Fibroblast of gingiva (primary cell): ENCODE measurements at places on chromosomes 7 and 10.

DNA sequence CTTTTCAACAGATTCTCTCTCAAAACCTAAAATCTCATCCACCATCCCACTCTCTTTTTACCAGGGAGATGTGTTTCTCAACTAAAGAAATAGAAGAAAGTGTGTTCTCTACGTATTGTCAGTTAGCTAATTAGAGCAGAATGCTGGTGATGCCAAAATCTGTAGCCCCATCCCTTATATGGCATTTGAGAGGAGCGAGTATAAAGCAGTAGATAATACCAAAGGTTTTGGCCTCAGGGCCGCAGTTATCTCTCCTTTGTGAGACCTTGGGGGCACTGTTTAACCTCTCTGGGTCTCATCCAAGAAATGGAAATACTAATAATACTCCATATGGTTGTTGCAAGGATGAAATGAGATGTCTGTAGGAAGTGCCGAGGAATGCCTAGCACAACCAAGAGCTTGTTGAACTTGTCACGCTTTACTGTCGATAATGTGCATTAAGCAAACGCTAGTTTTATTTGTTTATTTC lies 456 bp upstream of the DLD start:
- no peak for DNase-seq

GRCh38 chr7:31256506-31256905 lies 84.0 kb downstream of the NEUROD6 start:
- no peak for DNase-seq

DNA sequence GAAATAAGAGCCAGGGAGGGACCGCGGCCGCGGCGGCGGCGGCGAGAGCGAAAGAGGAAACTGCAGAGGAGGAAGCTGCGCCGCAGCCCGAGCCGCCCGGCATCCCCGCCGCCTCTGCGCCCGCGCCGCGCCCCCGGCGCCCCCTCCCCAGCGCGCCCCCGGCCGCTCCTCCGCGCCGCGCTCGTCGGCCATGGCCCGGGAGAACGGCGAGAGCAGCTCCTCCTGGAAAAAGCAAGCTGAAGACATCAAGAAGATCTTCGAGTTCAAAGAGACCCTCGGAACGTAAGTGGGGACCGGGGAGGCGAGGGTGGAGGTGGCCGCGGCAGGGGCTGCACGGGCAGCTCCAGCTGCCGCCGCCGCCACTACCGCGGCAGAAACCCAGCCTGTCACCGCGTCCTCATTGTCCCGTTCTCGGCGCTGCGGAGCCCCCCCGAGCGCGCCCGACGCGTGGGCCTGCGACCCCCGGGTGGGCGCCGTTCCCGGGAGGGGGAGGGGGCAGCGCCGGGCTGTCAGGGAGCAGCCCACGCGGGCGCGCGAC lies 351 bp downstream of the CAMK1D start:
- no peak for DNase-seq

DNA sequence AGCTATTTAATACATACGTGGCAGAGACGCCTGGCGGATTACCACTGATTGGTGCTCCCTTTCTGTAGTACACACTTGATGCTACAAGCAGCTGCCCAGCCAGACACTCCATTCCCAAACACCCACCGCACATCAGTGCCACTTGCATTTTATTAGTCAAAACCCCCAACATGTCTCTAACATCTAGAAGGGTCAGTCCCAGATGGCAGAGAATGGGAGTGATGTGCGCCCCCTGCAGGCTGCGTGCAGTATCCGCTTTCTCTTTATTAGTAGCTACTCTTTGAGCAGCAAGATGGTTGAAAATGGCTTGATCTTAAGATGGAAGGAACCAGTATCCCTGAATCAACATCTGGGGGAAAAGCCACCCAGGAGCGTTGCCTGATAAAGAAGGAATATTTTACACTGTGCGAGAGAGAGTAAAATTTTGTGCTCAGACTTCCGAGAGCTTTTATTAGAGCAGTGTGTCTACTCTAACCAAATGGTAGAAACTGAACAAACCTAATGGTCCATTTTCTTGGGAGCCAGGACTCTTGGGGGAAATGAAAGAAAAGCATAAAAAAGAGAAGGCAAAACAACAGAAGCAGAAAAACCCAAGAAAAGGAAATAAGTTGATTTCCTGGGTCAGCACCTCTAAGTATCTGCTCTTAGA lies 78.3 kb downstream of the ST8SIA6 start:
- DNase-seq, result no peak

GRCh38 chr7:130938661-130939060 lies 204.7 kb upstream of the KLF14 start:
- peak; percentile 26 for DNase-seq

DNA sequence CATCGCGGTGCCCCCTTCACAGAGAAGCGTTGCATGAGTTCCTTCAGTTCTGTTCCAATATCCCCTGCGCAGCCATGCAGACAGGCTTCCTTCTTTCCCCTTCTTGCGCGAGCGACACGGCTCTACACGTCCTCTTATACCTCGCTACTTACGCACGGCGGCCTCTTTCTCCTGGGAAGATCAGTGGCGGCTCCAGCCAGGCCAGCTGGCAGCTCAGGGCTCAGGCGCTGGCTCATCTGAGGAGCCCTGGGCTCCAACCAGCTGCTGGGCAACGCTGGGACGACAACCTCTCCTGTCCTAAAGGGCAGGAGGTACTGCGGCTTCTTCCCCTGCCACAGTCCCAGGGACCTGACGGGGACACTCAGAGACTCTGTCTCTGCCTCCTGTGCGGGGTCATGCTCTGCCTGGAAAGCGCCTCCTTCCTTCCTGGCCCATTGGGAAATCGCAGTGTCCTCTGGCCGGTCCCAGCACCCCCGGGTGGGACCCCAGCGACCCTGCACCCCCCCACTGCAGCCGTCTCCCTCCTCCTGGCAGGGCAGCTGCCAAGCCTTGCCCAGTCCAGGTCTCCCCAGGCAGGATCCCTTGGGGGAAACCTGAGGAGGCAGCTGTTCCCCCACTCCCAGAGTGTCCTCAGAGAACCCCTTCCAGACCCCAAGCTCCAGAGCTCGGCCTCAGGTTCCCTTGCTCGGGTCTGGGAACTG lies 5.0 kb upstream of the FAM20C start:
- no peak for DNase-seq

DNA sequence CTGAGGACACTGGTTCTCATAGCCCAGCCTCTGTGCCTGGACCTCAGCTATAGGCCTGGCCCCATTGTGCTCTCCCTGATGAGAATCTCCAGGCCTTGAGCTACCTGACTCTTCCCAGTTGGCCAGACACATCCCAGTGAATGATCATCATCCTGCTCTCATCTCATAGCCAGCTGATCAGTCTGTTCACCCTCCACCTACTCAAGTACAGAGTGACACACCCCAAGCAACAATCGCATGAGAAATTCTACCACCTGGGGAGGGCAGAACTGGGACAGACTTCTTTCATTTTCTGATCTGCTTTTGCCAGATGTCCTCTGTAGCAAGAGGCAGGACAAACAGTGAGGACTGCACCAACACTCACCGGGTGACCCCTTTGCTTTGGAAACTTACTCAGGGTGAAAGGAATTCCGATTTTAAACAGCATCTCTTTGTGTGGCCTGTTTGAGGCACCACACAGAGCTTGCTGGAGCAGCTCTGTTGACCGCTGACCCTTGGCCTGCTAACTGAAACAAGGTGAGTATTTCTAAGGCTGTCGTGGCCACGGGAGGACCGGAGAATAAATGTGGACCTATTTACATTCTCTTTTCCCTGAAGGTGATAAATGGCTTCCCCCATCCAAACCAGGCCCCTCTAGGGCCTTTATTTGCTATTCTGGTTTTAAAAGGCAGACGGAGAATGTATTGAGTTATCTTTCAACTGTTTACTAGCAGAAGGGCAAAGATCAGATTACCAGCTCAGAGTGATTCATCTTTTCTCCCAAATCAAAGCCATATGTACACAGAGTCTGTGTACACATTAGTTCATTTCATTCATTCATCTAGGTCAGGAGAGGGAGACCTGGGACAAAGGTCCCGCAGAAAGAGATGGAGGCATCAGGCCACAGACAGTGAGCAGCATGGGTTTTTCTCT lies 181.4 kb upstream of the TNS3 start:
- DNase-seq, result peak; percentile 88

GRCh38 chr10:125102246-125102645 lies 58.1 kb downstream of the CTBP2 start:
- peak; percentile 36 for DNase-seq

DNA sequence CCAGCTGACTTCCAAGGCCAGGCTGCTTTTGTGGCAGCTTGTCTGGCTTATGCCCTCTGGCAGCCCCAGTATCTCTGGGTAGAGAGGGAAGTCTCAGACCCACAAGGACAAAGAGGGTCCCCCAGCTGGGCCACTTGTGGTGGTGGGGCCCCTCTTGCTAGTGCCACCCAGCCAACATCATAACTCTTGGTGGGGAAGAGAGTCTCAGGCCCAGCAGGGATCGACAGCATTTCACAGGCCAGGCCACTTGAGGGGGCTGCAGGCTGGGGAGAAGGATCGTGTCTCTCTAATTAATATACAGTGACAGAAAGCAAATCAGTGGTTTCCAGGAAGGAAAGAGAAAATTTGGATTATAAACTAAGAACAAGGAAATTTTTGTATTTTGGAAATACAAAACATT lies 76.0 kb downstream of the TYW1B start:
- no peak for DNase-seq

- no peak for DNase-seq
Measured at GRCh38 chr10:126564326-126564888, 106.1 kb downstream of the C10orf90 start.

GRCh38 chr10:80152820-80153219 lies 20.3 kb downstream of the PLAC9 start:
- DNase-seq, result no peak

DNA sequence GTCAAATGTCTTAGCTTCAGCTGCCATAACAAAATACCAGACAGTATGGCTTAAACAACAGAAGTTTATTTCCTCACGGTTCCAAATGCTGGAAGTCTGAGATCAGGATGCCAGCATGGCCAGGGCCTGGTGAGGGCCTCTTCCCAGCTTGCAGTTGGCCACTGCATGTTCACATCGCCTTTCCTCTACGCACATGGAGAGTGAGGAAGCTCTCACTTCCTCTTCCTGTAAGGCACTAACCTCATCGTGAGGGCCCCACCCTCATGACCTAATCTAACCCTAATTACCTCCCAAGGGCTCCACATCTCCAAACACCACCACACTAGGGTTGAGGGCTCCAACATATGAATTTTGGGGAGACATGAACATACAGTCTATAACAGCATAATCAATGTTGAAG lies 14.4 kb downstream of the ZNF33B start:
- DNase-seq, result no peak

DNA sequence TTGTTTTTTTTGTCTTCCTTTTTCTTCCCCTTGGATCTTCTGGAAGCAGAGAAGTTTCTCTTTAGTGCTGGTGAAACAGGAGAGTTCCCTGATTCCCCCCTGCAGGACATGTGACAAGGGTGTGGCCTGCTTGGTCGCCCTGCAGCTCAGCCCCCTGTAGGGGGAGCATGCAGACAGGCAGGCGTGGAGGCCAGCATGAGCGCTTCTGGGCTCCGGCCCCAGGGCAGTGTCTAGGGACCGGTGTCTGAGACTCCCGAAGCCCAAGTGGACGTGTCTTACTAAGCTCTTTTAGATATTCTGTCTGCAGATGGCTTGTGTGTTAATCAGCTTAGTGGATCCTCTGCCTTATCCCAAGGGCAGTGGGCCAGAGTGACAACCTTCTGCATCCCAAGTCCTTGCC lies 26.1 kb downstream of the PRSS58 start:
- no peak for DNase-seq

DNA sequence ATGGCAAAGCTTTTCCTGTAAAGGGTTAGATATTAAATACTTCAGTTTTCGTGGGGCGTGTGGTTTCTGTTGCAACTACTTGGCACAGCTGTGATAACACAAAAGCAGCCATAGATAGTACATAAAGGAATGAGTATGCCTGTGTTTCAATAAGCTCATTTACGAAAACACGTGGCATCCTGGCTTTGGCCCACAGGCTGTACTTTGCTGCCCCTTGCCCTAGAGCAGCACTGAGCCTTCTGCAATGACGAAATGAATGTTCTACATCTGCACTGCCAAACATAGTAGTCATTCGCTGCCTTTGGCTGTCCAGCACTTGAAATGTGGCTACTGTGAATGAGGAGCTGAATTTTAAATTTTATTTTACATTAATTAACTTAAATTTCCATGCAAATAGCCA lies 376.2 kb upstream of the TPK1 start:
- DNase-seq, result peak; percentile 98

- peak; percentile 55 for DNase-seq
Measured at GRCh38 chr7:41969561-41970105, 266.7 kb upstream of the INHBA start.

DNA sequence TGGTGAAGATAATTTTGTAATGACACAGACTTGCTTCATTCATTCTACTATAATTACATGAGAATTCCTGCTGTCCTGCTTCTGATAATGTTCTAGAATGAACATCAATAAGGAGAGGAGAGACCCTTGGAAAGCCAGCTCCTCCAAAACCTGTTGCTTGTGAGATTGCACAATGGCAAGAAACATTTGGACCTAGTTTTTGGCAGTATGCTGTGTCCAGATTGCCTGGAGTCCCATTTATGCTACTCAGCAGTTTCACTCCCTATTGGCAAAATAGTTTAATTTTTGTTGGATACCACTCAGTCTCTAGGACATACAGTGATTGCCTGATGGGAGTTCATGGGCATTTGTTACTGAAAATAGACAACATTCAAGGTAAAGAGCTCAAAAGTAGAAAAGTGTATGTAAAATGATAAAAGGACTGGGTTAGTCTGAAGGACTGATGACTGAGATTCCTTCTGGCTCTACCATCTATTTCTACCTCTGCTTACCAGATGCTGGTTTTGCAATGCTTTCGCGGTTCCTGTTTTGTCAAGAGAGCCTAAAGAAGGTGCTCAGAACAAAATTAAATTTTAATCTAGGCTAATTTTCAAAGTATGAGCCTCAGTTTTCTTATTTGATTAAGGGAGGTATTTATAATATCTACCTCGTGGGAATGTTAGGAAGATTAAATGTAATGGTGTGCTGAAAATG lies 8.0 kb upstream of the ACTR3B start:
- DNase-seq, result no peak
